Heart left ventricle (tissue), 16 donors: ENCODE measurements at places on chromosomes 4 and X.

DNA sequence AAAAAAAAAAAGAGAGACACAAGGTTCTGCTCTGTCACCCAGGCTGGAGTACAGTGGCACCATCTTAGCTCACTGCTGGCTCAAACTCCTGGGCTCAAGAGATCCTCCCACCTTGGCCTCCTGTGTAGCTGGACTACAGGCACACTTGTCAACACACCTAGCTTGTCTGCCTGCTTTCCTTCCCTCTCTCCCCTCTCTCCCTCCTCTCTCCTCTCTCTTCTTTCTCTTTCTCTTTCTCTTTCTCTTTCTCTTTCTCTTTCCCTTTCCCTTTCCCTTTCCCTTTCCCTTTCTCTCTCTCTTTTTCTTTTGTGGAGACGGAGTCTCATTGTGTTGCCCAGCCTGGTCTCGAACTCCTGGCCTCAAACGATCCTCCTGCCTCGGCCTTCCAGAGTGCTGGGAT is 132.1 kb downstream of the DIPK2B start:
- H3K4me3 ChIP-seq, result no peak overlapping the region
- DNase-seq, result no peak
- peaks cover 15% of the 10 kb centered on the region for H3K36me3 ChIP-seq
- no peak overlapping the region for H3K27ac ChIP-seq
- peaks cover 18% of the 10 kb centered on the region for H3K4me1 ChIP-seq
- no peaks in the 10 kb centered on the region for H3K27me3 ChIP-seq

- no peaks in the 10 kb centered on the region for H3K36me3 ChIP-seq
- H3K4me1 ChIP-seq, result no peaks in the 10 kb centered on the region
- H3K27me3 ChIP-seq, result no peaks in the 10 kb centered on the region
- H3K4me3 ChIP-seq, result no peak overlapping the region
- DNase-seq, result no peak
- no peak overlapping the region for H3K27ac ChIP-seq
Observed at GRCh38 chr4:80307774-80308465, 27.6 kb upstream of the CFAP299 start.

DNA sequence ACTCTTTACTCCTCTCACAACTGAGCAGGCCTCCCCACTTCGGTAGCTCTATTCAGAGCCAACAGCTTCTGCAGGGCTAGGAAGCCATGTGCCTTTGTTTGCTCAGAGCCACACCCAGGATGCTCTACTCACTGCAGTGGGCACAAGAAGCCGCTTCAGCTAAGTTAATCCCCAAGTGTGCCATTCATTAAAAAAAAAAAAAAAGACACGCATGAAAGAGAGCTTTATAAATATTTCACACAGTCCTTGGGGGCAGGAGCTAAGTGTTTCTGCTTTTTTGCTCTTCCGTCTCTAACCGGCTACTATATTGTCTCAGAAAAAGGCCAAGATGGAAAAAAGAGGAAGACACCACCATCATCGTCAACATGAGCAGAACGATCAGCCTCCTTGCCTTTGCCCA is 8.1 kb downstream of the CRMP1 start:
- DNase-seq, result no peak
- H3K36me3 ChIP-seq, result no peaks in the 10 kb centered on the region
- peaks cover 19% of the 10 kb centered on the region for H3K4me1 ChIP-seq
- no peak overlapping the region for H3K4me3 ChIP-seq
- no peak overlapping the region for H3K27ac ChIP-seq
- peaks cover 31% of the 10 kb centered on the region for H3K27me3 ChIP-seq

DNA sequence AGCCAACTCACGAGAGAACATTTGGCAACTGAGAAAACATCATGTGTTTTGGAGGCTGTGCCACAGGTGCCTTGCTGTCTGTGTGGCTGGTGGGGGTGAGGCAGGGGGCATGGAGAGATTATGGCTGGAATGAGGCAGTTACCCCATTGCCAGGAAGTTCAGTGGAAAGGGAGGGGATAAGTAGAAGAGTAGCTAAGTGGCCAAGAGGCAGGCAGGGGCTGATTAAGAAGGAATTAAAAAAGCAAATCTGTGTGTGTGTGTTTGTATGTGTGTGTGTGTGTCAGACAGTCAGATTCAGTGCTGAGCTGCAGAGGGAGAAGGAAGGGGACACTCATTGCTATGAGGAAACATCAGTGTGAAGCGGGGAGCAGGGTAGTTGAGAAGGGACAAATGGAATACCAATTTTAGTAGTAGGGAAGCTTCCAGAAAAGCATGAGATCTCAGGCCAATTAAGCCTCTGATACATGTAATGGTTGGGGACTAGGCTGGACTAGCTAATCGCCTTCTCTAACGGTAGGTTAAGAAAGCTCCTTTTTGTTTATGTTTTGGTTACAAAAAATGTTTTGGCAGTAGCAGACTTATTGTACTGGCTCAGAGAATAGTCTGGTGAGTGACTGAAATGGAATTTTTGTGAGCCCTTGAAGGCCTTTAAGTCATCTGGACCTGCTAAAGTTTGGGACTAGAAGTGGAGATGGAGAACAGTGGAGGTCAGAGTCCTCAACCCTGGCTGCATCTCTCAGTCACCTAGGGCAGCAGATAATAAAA is 18.5 kb downstream of the TMEM164 start:
- peak; percentile 40 for DNase-seq
- no peaks in the 10 kb centered on the region for H3K36me3 ChIP-seq
- H3K27me3 ChIP-seq, result peaks cover 14% of the 10 kb centered on the region
- peak overlapping the region; percentile 71 for H3K27ac ChIP-seq
